ENCODE measurements at places on chromosomes 3 and 15.

GRCh38 chr3:151837057-151837456 lies 23.1 kb downstream of the AADAC start:
- DNase-seq, result no peak

DNA sequence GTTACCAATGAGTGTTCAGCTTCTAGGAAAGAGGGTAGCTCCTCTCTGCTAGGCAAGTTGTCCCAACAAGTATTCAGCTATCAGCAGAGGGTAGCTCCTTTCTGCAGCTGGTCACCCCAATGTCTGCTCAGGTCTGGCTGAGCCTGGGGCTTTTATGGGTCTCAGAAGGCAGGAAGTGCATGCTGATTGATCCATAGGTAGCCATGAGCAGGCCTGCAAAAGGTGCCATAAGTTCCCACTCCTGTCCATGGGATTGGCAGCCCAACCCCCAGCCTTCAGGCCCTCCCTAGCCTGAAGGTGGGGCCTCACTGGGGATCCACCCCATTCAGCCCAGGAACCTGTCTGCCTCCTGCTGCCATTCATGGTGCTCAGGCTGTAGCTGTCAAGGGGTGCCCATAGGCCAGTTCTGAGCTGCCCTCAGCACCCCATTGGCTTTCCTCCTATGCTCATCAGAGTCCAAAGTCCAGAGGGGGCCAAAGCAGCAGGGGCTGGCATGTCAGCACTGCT lies 34.6 kb upstream of the DNAJC13 start:
- no peak for DNase-seq

- DNase-seq, result peak; percentile 91
Observed at GRCh38 chr15:74127255-74127953, 3.0 kb upstream of the ISLR2 start.

DNA sequence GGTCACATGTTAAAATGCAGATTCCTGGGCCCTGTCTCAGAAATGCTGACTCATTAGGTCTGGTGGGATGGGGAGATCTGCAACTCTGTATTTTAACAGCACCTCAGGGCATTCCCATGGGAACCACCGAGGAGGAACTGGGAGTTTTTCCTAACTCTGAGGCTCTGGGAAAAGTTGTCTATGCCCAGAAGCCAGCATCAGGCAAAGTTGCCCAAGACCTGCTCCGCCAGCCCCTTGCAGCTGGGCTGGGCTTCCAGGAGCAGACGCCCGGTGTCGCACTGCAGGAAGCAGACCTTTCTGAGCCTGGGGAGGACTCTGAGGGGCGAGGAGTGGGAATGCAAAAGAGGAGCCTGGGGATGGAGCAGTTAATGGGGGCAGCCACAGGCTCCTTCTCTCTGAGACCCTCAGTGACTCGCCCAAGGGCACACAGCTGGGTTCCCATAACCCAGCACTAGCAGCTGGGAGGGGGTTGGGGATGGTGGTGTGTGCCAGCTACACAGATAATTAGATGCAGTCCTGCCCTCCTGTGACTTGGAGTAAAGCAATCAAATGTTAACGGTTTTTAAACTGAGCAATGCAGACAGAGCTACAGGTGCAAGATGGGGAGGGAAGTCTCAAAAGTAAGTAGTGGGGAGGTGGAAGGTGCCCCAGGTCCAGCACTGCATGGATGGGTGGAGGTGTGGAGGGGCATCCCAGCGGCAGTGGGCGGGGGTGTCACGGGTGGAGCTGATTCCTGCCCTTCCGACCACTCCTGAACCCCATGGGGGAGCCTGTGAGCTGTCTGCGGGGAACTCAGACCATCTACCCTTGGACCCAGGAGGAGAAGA lies 100.4 kb downstream of the LSM3 start:
- no peak for DNase-seq

- no peak for DNase-seq
Observed at GRCh38 chr3:32501783-32502117, 902 bp downstream of the CMTM6 start.

GRCh38 chr3:18544146-18544545 lies 119.0 kb upstream of the SATB1 start:
- DNase-seq, result no peak

DNA sequence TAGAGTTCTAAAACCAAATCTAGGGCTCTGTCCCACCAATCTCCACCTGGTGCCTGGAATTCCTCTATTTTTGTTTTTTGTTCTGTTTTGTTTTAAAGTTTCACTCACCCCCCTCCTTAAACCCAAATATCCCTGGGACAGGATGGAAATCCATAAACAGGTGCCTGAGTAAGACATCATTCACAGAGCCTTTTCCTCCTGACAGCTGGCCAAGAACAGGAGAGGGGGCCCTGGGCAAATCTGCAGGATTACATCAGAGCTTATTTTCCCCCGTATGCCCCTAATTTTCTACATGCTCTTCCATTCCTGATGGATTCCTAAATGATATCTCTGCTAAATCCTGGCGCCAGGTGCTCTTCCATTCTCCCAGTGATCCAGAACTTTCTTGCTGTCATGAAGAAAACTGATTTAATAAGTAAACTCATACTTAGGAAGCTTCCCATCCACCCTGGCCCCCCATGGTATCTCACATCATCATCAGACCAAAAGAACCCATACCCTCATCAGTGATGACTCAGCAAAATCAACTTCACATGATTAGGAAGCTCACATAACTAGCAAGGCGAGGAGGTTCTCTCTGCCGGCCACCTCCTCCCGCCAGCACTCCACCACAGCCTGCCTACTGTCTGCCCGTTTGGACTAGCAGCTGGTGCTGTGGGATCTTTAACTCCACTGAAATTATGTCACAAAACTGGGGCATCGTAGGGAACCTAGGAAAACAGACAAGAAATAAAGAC lies 61.0 kb downstream of the LIPC start:
- DNase-seq, result no peak

DNA sequence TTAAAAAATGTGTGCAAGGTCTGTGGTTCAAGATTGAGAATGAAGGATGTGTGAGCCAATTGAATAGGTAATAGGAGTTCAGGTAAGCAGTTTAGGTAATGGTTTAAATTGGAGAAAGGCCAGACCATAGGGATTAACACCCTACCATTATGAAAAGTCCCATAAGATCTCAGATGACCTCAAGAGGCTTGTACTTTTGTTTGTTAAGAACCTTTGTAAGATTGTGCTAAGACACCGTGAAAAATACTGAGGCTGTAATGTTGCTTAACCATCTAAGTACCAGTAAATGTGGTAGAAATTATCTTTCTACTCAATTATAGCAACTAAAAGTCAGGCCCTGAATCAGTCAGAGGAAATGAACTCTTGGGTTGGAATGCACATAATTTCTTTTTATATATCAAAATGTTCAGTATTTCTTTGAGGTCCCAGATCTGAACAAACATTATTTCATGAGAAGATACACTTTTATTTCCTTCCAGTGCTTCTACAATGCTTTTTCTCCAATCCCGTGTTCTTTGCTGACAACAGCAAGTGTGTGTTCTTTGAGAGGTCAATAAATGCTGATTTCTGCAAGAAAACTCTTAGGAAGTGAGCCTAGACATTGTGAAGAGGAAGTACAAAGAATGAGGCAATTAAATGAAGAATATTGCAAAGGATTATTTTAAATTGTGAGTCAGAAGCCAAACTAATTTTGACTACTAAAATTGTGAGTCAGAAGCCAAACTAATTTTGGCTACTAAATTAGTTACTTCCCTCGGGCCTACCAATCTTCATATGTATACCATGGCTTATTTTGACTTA lies 66.4 kb downstream of the TCF12 start:
- no peak for DNase-seq

- DNase-seq, result no peak
Observed at GRCh38 chr3:196974661-196975060, 6.0 kb upstream of the PIGZ start.

- DNase-seq, result peak; percentile 72
Observed at GRCh38 chr3:38003371-38003816, 12.8 kb downstream of the VILL start.

GRCh38 chr3:10957976-10958749 lies 34.4 kb upstream of the SLC6A1 start:
- DNase-seq, result no peak

GRCh38 chr3:142337994-142338393 lies 109.8 kb downstream of the XRN1 start:
- DNase-seq, result no peak

- no peak for DNase-seq
Observed at GRCh38 chr15:31153531-31153930, 52.0 kb upstream of the TRPM1 start.

DNA sequence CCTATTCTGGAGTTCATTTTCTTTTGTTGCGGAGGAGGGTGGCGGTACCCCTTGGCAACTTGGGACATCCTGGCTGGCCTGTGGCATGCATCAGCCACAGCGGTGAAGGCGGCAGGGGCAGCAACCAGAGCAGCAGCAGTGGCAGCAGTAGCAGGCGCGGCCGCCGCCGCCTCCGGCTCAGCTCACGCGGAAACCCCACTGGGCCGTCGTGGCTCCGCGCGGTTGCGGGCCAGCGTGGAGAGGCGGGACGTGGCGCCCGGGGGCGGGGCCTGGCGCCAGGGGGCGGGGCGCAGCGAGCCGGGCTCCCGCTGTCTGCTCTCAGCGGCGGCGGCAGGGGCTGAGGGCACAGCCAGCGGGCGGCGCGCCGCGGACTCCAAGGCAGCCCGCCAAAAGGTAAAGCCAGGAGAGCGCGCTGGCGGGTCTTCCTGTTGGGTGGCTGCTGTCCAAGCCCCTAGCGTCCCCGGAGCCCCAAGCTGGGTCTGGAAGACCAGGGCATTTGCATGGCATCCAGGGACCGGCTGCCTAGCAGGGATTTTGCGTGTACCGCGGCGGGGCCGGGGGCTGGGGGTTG lies 334.4 kb upstream of the THRB start:
- DNase-seq, result no peak

GRCh38 chr15:33852094-33852493 lies 116.2 kb upstream of the CHRM5 start:
- DNase-seq, result no peak

GRCh38 chr15:85597155-85597815 lies 197.4 kb downstream of the KLHL25 start:
- no peak for DNase-seq

DNA sequence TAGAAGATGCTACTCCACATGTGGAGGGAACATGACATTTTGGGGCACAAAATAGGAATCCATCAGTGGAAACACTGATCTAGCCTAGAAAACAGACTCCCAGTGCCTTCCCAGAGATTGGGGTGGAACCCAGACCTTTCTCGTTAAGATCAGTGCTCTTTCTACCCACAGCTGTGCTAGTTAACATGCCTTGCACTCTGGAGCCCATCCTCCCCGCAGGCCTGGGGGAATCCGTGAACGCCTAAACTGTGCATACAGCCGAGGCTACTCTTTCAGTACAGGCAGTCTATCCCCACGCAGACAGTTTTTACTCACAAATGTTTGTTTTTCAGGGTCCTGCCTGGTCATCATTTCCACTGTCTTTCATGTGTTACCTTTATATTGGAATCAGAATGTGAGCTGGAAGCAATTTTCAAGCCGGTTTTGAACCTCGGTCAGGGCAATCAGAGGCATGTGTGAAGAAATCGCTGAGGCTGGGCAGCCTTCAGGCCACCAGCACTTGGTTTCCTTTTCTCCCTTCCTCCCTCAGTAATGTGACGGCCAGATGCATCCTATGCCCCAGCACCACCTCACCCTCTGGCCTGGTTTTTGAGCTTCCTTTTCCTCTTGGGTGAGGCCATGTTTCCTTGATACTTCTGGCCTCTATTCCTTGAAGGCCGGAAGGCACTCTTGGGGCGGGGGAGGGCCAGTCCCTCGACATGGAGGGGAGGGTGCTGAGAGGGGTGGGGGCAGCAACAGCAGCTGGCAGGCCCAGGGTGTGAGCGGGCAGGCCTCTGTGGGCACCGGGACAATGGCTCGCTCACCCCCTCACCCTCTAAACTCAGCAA lies 123.6 kb upstream of the GALNT15 start:
- DNase-seq, result no peak

GRCh38 chr3:159029306-159030026 lies 227.6 kb downstream of the MFSD1 start:
- DNase-seq, result no peak

GRCh38 chr3:88444251-88444650 lies 294.5 kb downstream of the C3orf38 start:
- no peak for DNase-seq

GRCh38 chr3:39296197-39297077 lies 16.6 kb upstream of the CX3CR1 start:
- no peak for DNase-seq

GRCh38 chr3:64144241-64144900 lies 80.9 kb downstream of the PRICKLE2 start:
- no peak for DNase-seq

DNA sequence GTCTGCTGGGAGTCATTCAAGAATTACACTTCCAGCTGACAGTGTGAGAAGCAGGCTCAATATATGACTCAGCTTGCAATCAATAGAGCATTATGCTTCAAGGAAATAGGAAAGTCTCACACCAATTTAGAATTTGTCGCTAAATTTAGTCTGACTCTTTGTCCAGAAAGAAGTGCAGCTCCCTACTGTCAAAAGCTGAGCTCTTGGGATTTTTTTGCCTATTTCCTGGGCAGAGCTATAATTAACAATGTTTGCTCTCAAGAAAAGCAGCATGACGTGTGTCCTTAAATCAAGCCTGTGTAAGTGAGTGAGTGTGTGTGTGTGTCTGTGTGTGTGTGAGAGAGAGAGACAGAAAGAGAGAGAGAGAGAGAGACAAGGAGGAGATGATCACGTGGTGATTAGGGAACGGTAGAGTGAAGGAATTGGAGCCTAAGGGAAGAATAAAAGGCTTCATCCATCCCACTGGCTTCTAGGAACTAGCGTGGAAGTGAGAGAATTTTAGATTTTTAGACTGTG lies 16.4 kb upstream of the SLC35G2 start:
- DNase-seq, result no peak

DNA sequence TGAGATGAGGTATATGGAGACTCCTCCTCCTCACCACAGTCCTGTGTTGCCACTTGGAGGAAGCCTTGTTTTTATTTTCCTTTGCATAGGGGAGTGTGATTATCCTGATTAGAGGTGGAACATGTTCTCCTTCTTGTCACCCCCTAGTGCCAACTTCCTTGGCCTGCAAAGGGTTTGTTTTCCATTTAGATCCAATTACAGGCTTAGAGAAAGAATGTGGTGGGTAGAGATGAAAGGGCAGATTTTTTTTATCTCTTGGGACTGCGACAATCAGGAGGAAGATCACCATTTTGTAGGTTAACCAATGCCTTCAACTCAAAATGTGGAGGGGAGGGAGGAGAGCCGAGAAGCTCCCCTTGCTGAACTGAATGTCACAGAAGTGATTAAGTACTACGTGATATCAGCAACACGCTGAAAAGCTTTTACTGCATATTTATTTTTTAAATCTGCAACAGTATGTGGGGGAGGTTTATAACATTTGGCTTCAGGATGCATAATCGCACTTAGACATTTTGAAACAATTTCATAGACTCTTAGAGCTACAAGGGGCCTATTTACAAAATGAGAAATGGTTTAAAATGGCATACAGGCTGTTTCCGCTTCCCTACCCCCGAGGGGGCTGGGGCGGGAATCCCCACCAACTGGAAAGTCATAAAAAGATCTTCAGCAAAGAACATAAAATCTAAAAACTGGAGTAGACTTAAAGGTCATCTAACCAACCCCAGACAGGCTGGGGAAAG lies 2.4 kb downstream of the LMCD1 start:
- DNase-seq, result peak; percentile 29

Data from stimulated activated CD4-positive, alpha-beta T cell treated with anti-CD3 and anti-CD28 coated beads, Interleukin-2, amount 100 ng/mL, for 24 hours (primary cell).